CD8-positive, alpha-beta memory T cell (primary cell): ENCODE measurements at places on chromosomes 5 and 9. TPM values are rescaled to one million over a fixed set of nuclear protein-coding genes. Genes with fewer than 3 reads are reported as not detected.

CNTFR gene
- not detected for total RNA-seq

GFRA3 gene
- total RNA-seq, result not detected

STC2 gene
- 2.1 TPM for total RNA-seq

CENPH gene
- 49.6 TPM for total RNA-seq

PLK2 gene
- 2.5 TPM for total RNA-seq

SPINK6 gene
- not detected for total RNA-seq

AGXT2 gene
- total RNA-seq, result not detected

MSH3 gene
- 19.2 TPM for total RNA-seq

GALT gene
- 43.0 TPM for total RNA-seq

COL27A1 gene
- total RNA-seq, result 1.6 TPM

OLFML2A gene
- total RNA-seq, result not detected

FPGS gene
- 111 TPM for total RNA-seq

TGFBI gene
- total RNA-seq, result 8.8 TPM

COL23A1 gene
- total RNA-seq, result 0.20 TPM

PDLIM4 gene
- total RNA-seq, result 0.39 TPM

MELK gene
- total RNA-seq, result 51.0 TPM

- no peak for DNase-seq
Measured at GRCh38 chr9:129422843-129423192, 198.1 kb downstream of the C9orf50 start.

- no peak for DNase-seq
Measured at GRCh38 chr5:10295619-10296326, 11.9 kb downstream of the CMBL start.

- no peak for DNase-seq
Measured at GRCh38 chr5:83744821-83745220, 24.2 kb upstream of the HAPLN1 start.

- no peak for DNase-seq
Measured at GRCh38 chr5:169906745-169907649, 73.3 kb downstream of the INSYN2B start.

GRCh38 chr9:124042201-124042721 lies 30.7 kb downstream of the LHX2 start:
- DNase-seq, result no peak

- peak; percentile 24 for DNase-seq
Measured at GRCh38 chr9:126860757-126861466, 473 bp downstream of the ZBTB34 start.

GRCh38 chr9:131868766-131869165 lies 128.9 kb upstream of the RAPGEF1 start:
- DNase-seq, result no peak

DNA sequence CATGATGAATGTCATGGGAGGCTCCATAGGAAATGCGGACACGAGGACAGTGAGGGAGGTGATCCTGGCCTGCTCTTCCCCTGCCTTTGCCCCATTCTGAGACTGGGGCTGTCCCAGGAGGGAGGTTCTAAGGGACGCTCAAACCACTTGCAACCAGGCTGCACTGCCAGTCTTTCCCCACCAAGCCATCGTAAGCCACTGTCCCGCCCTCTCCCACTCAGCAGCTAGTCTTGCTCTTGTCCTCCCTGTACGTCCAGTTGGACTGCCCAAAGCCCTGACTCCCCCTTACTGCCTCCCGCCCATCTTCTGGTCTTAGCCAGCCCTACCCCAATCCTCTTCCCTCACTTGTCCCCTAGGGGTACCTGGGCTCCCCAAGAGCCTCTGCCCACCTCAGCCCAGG lies 115.7 kb downstream of the FSTL4 start:
- no peak for DNase-seq

- DNase-seq, result no peak
Measured at GRCh38 chr5:5658226-5658625, 235.7 kb downstream of the ICE1 start.

DNA sequence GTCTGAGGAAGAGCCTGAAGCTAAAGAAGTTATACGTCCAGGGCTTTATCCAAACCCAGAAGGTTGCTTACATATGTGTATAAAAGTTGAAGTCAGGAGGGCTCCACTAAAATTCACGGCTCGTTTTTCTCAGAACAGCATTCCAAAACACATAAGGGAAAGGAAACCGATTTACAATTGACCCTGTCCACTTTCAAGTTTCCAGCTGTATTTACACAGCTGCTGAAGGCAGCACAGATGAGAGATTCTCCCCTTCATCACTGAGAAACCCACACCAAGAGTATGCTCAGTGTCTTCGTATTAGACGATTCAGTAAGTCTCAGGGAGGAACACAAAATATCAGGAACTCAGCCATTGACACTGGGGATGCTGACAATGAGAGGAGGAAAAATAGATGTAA lies 5.9 kb upstream of the NREP start:
- DNase-seq, result no peak

GRCh38 chr9:73437758-73438157 lies 286.1 kb downstream of the ANXA1 start:
- DNase-seq, result no peak

DNA sequence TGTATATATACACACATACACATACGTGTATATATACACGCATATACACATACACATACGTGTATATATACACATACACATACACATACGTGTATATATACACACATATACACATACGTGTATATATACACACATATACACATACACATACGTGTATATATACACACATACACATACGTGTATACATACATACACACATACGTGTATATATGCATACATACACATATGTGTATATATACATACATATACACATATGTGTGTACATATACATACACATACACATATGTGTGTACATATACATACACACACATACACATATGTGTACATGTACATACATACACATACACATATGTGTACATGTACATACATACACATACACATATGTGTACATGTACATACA lies 82.6 kb downstream of the SYK start:
- DNase-seq, result no peak

DNA sequence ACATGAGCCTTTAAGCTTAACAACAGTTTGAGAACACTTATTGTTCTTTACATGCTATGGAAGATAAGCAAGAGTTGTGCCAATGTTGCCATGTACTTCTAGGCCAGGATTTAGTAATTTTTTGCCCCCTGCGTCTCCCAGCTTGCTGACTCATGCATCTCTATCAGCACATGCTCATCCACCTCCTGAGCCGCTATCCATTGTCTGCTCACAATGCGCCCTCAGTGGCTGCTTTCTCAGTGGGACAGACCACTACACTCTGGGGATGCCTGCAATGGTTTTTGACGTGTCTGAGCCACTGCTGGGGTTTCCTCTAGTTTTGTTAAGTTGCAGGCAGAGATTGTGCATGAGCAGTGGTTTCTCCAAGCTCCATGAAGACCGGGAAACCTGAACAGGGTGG lies 50.9 kb upstream of the PHF2 start:
- DNase-seq, result no peak

DNA sequence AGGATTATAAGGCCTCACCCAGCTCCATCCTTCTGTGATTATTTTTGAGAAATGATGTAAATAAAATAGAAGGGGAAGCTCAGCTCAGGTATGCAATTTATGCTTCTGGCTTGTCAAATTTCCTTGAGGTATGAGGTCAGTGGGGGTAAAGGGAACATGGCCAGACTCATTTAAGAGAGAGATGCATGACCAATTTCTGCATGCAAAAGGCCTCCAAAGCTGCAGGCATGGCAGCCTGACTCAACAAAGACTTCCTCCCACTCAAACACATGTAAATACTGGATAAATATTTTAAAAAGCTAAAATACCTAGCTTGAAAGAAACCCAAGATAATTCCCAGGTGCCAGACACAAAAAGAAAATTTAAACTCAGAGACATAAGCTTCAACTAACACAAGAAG lies 101.4 kb upstream of the SLC1A3 start:
- DNase-seq, result no peak

DNA sequence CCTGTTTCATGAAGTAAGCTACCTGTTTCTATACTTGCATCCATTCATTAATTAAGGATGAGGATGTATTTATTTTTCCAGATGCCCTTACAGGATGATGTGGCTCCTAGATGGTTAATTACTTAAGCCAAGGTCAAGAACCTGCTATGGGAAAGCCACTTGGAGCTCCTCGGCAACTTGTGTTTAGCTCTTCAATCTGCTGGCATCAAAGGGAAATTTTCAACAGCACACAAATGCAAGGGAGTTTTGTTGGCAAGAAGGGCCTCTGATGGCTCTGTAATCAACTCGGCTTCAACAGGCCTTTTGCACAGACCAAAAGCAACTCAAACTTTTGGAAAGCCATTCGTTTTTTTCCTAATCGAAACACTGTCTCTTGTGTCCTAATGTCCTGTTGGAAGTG lies 125.3 kb downstream of the EFNA5 start:
- no peak for DNase-seq

DNA sequence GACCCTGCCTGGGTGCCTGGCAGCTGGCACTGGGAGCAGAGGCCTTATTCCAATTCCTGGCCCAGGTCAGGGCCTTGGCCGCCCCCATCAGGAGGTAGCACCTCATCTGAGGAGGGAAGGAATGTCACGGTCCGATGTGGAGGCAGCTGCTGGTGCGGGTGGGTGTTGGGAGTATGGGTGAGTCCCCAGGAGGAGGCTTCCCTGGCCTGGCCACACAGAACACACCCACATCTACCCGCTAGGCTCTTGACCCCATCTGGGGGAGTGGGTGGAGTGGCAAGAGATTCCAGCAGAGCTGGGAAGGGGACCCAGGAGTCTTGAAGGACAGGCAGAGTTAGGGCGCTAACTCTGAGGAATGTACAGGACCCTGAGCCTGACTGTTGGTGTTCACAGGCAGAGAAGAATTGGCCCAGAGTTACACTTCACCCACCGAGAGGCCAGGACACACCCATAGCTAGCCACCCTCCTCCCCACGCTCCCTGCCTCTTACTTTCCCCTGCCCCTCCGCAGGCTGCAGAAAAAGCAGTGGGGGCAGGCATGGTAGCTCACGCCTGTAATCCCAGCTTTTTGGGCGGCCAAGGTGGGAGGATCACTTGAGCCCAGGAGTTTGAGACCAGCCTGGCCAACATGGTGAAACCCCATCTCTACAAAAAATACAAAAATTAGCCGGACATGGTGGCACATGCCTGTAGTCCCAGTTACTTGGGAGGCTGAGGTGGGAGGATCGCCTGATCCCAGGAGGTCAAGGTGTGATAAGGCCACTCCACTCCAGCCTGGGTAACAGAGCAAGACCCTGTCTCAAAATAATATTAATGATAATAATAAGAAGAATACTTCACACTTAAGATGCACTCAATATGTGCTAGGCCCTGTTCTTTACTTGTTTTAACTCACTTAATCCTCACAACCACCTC lies 6.0 kb downstream of the OLFML2A start:
- no peak for DNase-seq

DNA sequence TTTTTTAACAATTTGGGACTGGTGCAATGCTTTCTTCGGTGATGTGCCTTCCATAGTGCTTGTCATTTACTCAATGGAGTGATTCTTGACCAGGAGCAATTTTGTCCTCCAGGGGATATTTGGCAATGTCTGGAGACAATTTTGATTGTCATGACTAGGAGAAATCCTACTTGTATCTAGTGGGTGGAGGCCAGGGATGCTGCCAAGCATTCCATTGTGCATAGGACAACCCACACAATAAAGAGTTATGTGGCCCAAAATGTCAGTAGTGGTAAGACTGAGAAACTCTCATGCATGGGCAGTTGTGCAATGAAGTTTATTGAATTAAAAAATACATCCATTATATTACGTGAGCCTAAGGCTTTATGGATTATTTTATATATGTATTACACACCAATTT lies 70.5 kb downstream of the FOCAD start:
- no peak for DNase-seq

DNA sequence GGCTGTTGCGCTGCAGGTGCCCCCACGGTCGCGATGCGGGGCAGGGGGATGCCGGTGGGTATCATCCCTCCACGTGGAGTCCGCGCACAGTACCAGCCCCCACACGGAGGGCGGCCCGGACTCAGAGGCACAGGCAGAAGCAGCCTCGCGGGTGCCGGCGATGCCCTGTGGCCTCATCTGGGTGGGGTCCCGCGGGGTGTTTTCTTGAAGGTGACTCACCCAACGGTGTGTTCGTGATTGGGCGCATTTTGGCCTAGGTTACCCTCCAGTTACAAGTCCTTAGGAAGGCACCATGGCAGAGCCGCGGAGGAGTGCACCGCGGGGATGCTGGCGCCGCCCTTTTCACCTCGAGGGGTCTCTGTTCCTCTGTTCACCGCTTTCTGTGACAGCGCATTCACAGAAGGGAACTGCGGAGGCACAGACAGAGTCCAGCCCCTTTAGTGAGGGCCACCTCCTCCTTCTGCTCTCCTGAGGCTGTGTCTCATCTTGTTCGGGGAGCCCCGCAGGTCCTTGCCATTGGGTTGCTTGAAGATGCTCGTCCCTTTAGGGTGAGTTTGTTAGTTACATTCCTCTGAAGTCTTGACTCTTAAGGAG lies 21.6 kb upstream of the EXOC3 start:
- no peak for DNase-seq

- no peak for DNase-seq
Measured at GRCh38 chr5:80260461-80260860, 4.6 kb upstream of the SERINC5 start.

DNA sequence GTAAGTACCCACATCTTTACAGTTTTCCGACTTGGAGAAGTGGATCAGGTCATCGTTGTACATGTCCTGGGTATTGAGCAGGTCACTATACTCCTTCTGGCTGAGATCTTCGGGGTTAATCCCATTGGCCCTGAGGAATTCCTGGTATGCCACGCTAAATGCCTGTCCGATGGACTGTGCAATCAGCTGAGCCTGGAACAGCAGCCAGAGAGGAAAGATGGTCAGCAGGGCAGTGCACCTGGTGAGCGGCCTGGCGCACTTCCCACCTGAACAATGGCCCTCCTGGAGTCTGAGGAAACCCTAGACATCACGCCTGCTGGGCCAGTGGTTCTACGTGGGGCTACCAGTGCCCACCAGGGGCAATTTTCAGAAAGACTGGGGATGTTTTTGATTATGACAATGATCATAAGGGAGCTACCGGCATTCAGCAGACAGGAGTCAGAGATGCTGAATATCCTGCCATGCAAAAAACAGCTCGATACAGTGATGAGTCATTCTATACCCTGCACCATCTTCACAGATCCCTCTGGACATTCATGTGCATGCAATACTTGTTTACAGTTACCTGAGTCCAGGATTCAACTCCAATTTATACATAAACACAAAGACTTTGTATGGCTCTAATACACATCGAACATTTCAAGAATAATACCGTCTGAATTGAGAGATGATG lies 127.2 kb downstream of the ENTREP1 start:
- DNase-seq, result no peak

DNA sequence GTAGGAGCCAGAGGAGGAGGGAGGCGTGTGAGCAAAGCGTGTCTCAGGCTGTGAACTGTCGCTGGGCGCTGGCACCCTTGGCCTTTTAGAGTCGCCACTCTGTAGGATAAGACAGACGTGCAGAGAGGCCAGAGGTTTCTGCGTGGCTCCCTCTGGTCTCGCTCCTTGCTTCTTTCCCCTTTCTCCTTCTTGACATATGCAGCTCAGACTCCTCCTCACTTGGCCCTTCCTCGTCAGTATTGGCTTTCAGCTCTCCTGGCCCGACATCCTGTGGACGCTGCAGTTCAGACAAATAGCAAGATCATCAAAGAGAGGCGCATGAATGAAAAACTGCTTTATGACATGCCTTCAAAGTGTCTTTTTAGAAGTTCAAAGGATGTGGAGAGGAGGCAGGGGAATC lies 116.8 kb upstream of the SPRY4 start:
- no peak for DNase-seq

GRCh38 chr5:151707567-151707966 lies 20.9 kb upstream of the SPARC start:
- DNase-seq, result no peak

GRCh38 chr9:96874947-96875460 lies 20.7 kb upstream of the ZNF782 start:
- peak; percentile 73 for DNase-seq
